ENCODE measurements at places on chromosomes 2 and 18. TPM values are rescaled to one million over a fixed set of nuclear protein-coding genes. Genes with fewer than 3 reads are reported as not detected.

PTPRM gene
- total RNA-seq = 51.8 TPM

SPDYA gene
- total RNA-seq = 0.20 TPM

MC2R gene
- total RNA-seq = not detected

- no peak for DNase-seq
Measured at GRCh38 chr2:235009081-235009480, 57.3 kb downstream of the SH3BP4 start.

- DNase-seq = no peak
Measured at GRCh38 chr18:62091487-62092120, 95.3 kb downstream of the PIGN start.

DNA sequence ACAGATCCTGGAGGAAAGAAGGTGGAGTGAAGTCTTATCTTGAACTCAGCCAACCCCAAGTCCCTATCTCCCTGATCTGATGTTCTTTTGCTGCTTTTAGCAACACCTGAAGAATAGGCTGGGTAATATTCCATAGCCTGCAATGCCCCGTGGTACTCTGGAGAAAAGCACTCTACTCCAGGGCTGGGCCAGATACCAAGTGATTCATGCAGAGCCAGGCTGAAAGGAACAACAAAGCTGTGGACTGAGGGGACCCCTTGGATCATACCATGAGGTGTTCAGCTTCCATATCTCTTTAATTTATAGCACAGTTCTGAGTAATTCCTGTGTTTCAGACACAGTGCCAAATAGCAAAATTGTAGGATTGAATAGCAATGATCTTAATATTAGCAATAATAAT, 130.6 kb downstream of the NXPH2 start:
- DNase-seq = no peak

GRCh38 chr2:179764710-179765109, 96.7 kb downstream of the ZNF385B start:
- DNase-seq = no peak

DNA sequence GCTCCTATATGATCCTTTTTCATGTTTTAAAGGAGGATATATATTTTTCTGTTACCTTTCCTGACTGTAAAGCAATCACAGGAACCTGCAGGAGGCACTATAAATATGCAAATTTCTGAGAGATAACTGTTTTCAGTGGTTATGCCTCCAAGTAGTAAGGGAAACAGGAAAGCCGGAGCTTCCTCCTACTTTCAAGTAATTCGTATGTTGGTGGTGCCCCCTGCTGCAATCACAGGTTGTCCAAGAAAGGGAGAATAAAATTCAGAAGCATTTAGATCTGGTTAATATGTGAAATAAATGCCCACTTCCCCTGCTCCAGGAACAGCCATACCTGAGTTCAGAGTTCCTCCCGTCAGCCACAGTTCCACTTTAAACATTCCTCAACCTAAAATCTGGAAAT, 12.0 kb upstream of the BCL11A start:
- no peak for DNase-seq

GRCh38 chr2:99808361-99809200, 318.8 kb upstream of the REV1 start:
- DNase-seq = no peak

GRCh38 chr18:55136258-55136657, 177.0 kb upstream of the CCDC68 start:
- DNase-seq = no peak

DNA sequence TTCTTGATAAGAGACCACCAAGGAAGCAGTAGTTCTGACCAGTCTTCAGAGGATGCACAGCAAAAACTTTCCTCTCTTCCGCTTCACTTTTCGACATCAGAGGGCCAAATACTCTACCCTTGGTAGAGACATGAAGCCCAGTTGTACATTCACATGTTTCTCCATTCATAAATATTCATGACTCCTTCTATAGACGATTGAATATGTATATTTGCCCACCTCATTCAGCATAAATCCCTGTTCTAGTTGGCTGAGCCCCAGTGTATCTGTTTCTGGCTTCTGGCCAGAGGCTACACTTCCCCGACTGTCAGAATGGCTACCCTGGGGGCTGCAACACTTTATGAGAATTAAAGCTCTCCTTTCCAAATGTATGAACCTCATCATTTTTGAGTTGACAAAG, 258.5 kb downstream of the ASXL3 start:
- no peak for DNase-seq
